ENCODE measurements at places on chromosomes 5 and 9.
A peak's percentile ranks its signal among the peaks of the same experiment; 100 is the strongest.

DNA sequence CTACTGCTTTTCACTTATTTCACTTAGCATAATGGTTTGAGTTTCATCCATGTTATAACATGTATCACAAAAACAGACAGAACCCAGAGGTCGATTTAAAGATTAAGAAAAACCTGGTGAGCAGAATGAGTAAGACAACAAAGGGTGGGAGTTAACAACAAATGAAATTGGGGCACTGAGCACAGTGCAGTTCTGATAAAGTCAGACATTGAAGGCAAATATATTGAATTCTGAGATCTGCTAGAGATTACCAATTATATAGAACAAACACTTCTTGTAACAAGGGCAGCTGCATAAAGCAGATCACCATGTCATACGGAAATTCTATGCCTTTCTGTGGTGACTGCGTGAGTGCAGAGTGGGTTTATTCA is 517.3 kb upstream of the RORB start:
- no peak for DNase-seq

GRCh38 chr9:33244137-33244784 is 4.3 kb downstream of the SPINK4 start:
- DNase-seq = no peak

DNA sequence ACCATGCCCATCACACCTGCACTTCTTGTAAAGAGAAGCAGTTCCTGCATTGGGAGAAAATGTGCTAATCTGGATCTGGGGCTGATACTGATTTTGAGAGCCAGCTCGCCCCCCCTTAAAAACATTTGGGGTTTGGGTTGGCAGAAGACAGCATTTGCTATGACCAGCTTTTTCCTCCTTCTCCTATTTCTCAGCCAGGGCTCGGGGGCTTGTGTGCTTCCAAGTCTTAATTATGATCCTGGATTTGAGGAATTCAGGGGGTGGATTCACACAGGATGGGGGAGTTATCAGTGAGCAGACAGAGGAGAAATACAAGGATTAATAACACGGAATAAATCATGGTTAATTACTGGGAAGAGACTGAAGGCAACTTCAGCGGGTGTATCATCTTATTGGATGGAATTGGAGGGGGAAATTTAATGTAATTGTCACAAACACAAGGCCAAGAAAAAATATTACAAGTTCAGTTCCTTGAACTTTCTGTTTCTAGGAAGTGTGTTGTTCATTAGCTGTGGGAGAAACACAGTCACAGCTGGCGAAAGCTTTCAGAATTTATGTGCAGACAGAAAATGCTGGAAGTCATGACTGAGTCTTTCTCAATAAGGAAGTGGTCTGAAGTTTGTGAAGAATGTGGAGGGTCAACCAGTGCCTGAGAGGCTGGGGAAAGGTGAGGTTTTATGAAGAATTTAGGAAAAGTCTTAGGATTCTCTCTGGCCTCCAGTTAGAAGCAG is 15.3 kb downstream of the C9orf152 start:
- DNase-seq = no peak

GRCh38 chr9:124884376-124884775 is 22.4 kb downstream of the ARPC5L start:
- no peak for DNase-seq

DNA sequence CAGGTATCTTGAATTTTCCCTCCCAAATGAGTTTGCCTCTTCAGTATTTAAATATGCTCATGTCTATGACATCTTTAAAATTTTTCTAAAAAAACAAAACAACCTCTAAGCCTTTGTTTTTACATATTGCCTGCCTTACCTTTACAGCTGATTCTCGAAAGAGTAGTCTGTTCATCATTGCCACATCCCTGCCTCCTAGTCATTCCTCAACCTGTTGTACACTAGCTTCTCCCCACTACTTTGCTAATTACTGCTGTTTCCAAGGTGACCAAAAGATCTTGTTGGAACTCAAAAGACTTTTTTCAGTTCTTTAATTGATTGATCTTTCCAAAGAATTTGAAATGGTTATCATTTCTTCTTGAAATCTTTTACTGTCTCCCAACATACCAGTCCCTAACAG is 1.9 kb upstream of the NADK2 start:
- no peak for DNase-seq

DNA sequence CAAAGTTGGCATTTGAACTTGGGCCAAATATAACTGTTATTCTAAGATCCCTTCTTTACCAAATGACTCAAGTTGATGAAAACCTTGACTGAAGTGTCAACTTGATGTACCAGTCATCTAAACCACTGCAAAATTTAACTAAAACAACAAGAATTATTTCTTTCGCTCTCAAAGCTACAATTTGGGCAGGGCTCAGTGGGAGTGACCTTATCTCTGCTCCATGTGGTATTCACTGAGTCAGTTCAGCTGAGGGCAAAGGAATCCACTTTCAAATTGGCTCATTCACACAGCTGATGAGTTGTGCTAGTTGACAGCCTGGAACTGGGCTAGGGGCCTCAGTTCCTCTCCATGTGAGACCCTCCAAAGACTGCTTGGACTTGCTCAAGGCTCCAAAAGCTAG is 166.3 kb downstream of the RORB start:
- DNase-seq = peak; percentile 8

GRCh38 chr5:164561933-164562872 is 1056.8 kb downstream of the MAT2B start:
- DNase-seq = no peak

DNA sequence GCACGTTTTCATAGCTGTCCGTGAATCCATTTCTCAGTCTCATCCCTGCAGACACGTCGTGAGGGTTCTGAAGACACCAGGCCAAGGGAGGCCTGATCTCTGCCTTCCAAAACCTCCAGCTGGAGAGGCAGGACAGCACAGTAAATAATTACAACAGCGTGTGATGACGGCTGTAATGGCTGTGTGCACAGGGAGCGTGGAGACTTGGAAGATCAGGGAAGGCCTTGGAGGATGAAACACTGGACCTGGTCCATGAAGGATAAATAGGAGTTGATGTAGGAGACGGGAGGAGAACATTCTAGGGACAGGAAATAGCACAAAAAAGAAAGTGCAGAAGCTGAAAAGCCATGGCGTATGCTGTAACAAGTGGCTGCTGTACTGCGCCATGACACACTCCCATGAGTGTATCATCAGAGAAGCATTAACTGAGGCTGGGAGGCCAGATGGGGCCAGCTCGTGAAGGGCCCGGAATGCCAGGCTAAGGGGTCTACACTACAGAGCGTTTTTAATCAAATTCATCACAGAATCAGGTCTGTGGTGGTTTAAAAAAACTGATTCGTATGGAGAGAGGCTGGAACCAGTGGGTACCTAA is 97.2 kb downstream of the CRB2 start:
- no peak for DNase-seq

DNA sequence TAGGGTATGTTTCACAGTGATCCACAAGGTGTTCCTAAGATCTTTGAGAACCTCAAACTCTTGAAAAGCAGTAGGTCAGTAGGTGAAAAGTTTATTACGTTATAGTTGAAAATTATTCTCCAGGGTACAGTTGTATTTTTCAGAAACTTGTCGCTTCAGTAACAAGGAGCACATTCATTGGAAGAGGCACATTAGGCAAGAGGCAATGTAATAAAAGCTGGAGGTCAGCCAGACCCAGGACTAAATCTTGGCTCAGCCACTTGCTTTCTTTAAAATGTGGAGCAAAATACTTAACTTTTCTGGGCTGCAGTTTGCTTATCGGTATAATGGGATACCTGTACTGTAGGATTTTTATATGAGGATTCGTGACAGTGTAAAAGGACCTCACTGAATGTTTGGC is 45.6 kb downstream of the TLE4 start:
- DNase-seq = no peak

DNA sequence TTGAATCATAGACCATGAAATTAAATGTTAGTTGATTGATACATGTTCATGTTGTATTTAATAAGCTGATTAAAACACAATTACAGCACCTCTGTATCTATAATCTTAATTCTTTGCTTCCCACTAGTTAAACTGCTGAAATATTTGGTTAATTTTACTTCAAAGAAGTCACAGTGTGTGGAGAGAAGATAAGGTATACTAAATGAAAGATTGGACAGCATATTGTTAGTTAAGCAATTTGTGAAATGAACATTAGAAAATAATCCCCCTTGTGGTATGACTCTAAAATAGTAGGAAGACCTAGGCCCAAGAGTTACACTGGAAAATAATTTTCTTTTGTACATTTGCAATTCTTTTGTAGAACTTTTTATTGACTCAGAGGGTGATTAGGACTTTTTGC is 30.3 kb downstream of the MAN2A1 start:
- no peak for DNase-seq

GRCh38 chr9:135797507-135798262 is 95.7 kb downstream of the KCNT1 start:
- DNase-seq = peak; percentile 71

DNA sequence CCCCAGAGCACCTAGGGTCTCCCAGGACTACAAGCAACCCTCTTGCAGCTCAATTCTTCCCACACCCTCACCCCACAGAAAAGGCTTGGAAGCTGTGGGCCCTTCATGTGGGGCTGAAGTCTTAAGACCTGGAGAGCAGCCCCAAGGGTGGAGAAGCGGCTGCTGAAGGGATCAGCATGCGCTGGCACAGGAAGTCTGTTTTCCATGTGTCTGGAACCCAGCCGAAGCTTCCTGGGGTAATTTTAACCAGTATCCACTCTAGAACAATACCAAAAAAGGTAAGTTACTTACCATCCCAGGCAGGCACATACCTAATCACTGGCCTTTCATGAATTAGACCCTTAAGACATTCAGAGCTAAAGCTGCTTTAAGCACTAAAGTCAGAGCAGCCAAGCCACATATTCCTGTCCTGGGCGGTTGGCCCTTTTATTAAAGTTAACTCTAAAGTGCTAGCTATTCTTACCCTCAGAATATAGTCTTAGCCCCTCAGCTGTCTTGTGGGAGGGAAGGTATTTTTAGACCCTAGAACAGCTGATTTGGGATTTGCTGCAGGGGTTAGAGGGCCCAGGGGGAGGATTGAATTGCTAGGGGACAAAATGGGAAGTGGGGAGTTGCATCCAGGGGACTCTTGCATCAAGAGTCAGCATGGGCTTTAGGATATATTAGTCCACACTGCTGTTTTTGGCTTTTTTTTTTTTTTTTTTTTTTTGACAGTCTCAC is 6.9 kb downstream of the IL17B start:
- no peak for DNase-seq

DNA sequence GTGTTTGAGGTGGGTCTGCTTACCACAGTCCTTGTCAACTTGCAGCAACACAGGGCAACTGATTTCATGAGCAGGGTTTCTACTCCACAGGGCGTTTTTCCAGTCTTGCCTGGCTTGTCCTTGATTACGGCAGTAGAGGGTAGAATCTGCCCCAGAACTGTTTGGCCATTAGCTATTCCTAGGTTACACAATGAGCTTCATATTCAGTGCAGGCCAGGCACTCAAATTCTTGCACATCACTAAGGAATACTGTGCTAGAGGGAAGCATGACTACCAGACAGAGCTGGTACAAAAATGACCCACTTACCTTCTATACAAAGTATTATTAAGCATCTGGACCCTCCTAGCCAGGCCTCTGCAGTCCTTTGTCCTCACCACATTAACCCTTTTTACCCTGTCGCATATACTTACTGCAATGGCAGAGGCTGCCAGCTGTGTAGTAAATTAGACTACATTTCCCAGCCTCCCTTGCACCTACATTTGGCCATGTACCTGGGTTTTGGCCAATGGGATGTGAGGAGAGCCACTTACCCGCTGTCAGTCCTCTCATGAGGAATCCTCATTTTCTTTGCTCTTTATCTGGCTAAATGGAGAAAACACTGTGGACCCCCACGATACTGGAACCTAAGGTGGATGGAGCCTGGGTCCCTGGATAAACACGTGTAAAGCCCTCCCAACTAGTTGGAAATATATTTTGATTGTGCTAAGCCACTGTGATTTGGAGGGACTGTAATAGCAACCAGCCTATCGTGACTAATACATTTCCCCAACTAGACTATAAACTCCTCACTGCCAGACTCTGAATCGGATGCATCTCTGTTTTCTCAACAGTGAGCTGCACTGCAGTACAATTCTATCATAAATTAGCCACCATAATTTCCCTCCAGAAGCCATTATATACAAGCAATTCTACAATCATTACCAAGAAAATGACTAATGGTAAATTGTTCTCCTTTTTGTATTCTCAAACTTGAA is 218.7 kb downstream of the GLIS3 start:
- DNase-seq = peak; percentile 72

GRCh38 chr5:38447786-38448185 is 108.7 kb downstream of the LIFR start:
- no peak for DNase-seq

GRCh38 chr5:37808945-37809344 is 30.9 kb downstream of the GDNF start:
- no peak for DNase-seq

GRCh38 chr9:124975131-124975530 is 34.2 kb upstream of the GOLGA1 start:
- peak; percentile 97 for DNase-seq

GRCh38 chr5:112159435-112159834 is 259.6 kb downstream of the EPB41L4A start:
- no peak for DNase-seq

DNA sequence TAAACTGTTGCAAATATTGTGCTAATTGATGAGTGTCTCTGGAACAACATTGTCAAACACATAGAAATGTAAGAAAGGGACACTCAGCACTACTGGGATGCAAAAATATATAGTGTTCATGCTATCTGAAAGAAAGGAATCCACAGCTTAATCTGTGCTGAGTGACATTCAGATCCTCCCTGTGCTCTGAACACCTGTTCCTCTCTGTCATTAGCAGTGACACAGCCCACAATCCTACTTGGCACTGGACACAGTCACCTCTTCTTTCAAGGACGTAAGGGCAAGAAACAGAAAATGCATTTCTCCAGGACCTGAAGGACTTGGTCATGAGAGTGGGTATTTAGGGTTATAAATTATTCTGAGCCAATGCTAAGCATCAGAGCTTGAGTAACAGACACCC is 121.4 kb upstream of the SV2C start:
- DNase-seq = no peak

- DNase-seq = no peak
Observed at GRCh38 chr5:135106610-135107471, 72.8 kb upstream of the PITX1 start.

DNA sequence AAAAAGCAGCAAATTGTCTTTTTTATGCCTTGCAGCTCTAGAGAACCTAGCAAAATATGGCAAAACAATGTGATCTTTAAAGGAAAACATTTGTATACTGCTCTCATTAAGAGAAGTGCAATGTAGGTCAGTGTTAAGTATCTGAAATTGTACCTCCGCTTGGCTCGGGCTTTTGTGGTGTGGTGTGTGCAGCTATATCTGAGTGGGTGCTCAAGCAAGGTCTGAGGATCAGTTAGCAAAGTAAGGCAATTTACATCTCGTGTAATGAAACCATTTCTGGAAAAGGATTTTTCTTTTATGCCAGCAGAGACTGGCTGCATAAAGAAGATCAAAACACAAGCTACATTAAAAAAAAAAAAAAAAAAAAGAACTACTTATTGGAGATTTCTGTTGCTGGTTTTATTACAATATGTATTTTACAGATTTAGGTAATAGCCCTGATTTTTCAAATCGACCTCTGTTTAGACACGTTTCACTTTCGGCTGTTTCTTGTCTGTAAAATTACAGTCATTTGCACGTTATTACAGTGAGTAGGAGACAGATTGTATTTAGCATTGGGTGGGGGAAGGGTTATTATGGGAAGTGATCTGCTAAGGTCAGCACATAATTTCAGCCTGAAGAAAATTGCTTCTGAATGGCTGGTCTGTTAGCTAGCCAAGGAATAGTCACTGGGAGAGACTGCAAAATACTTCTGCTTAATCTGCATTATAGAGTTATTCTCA is 7.9 kb upstream of the ZNF608 start:
- no peak for DNase-seq

- no peak for DNase-seq
Observed at GRCh38 chr5:54007827-54008777, 302.3 kb downstream of the ARL15 start.
